ENCODE measurements at places on chromosomes 3 and 15.

- DNase-seq, result no peak
These were observed 206.6 kb downstream of the FOXP1 start for GRCh38 chr3:71376911-71377310.

DNA sequence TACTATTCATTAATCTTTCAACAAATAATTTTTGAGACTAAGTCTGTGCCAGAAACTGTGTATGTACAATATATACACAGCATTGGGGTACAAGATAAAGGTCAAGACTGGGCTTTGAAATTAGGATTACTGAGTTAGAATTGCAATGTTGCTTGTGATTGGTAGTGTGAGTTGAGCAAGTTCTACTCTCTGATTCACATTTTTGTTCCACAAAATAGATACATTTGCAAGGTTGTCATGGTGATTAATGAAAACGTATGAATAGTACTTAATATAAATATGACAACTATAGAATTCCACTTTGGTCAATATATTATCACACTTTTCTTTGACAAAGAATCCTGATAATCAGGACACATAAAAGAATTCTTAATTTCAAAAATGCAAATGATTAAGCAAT is 314.6 kb downstream of the GBE1 start:
- no peak for DNase-seq

DNA sequence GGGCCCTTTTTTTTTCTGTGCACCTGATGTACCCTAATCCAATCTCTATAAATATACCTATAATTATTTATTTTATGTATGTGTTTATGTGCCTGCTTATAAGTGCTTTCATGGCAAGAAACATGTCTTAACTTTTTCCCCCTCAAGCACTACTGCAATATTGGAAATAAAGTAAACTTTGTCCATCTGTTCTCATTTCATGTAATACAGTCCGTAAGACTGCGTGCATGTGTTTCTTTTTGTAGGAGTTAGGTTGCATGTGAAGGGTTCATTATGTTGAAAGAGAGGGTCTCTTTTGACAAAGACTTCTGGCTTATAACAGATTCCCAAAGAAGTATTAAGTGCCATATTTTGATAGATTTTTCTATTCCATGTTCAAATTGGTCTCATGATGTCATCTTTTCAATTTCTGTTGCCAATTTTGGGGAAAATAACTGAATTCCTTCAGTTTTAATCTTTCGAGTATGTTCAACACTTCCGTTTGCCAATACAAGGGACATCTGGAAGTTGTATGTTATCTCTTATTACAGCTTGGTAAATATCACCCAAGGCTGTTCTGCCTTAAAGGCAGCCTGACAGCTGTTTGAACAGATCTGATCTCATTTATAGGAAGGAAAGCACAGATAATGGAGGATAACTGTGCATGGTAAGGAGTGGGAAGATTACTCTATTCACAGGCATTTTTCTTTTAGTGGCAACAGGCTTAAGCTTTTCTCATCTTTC is 273.1 kb upstream of the SGO1 start:
- DNase-seq, result no peak

GRCh38 chr3:104564045-104564643 is 802.6 kb upstream of the ALCAM start:
- peak; percentile 73 for DNase-seq

DNA sequence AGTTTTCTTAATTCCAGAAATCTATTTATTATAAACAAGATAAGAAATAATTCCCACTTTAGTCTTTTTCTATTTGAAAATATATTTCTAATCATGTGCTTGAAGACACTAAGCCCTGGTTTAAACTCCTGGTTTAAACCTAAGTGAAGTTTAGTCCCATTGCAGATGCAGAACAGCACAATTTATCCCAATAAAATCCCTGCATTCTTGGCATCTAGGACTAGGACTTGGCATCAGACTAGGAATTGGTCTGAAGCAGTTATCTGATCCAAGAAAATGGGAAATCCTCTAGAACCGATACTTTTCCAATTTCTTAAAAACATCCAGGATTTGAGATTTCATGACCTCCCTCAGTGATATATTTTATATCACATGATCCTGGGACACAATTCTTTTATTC is 168.8 kb upstream of the VEPH1 start:
- DNase-seq, result no peak

- no peak for DNase-seq
These were observed 241.6 kb downstream of the ZNF621 start for GRCh38 chr3:40766396-40766795.

- no peak for DNase-seq
These were observed 26.4 kb upstream of the APEH start for GRCh38 chr3:49647741-49648140.

- DNase-seq, result peak; percentile 47
These were observed 19.1 kb downstream of the TTC21A start for GRCh38 chr3:39126532-39127071.

DNA sequence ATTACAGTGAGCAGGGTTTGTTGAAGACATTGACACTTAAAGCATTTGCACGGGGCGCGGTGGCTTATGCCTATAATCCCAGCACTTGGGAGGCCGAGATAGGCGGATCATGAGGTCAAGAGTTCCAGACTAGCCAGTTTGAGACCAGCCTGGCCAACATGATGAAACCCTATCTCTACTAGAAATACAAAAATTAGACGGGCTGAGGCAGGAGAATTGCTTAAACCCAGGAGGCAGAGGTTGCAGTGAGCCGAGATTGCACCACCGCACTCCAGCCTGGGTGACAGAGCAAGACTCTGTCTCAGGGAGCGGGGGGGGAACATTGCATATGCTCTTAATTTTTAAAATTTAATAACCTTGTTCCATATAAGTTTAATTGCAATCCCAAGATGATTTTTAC is 11.9 kb downstream of the STT3B start:
- no peak for DNase-seq

GRCh38 chr3:151604891-151605290 is 128.8 kb upstream of the AADACL2 start:
- no peak for DNase-seq

DNA sequence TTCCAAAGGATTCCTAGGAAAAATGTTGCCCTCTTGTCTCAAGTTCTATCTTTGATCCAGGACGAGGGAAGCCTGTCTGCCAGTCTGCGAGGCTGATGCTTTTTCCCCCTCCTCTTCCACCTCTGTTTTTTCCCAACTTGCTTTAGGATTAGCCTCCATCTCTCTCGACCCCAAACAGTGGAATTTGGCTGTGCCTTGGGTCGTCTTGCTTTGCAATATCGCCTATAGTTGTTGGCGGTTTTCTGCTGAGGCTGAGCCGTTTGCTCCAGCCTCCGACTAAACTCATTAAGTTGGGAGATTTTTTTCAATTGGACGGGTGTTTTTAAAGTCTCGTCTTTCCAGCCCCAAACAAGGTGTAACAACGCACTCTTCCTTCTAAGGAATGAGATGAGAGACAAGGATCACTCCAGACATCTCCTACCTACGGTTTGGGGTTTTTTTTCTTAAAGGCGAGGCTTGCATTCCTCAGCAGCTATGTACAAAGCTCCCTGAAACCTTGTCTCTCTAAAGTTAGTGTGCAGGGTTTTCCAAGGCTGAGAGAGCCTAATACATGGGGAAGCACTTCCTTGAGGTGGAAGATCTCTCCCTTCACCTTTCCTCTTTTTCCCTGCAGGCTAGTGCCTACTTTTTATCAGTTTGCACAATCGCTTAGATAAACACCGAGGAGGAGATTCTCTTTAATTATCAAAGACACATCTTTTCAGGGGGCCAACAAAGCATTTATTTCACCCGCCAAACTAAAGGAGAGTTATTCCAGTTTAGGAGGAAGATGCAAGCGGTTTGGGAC is 4.8 kb upstream of the NR2F2 start:
- no peak for DNase-seq

DNA sequence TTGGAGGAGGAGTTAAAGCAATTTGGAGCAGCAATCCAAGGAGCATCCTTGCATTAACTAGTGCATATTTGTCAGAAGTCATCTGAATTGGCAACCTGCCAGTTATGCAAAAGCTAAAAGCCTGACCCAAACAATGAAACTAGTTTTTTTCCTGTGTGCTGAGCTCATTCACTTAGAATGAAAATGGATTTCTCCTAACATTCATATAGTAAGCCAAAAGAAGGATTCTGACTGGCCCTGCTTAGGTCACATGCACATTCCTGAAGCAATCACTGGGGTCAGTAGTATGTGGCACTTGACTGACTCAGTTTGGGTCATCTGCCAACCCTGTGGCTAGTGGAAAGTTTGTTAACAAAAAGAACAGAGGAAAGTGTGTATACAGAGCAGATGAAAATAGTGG is 30.5 kb downstream of the OXSM start:
- DNase-seq, result no peak

DNA sequence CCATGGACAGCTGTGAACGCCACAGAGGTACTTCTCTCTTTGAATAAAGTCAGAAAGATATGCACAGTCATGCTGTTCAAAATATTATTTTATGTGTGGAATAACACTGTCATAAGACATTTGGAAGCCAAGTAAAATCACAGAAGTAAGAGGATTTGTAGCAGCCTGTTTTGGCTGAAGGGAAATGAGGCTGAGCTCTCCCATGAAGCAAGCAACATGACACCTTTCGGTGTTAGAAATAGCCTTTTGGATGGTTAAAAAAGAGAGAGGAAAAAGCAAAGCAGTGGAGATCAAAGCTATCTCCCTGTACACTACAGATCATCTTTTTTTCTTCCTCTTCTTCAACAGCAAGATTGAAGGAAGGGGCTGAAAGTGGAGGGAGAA is 755.3 kb downstream of the ROBO1 start:
- no peak for DNase-seq

DNA sequence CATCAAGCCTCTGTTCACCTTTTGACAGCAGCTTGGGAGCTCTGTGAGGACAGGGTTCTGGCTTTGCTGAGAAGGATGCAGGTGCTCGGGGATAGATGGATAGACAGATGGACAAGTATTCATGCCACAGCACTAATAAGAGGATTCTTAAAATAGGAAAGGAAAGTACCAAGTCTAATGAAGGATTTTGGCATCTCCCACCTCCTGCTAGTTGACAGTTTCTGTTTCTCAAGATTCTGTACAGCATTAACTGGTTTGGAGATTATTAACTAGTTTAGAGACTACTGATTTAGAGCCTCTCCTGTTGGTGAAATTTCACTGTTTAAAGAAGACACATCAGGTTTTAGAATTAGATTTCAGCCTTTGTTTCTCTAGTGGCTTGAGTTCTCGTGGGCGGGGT is 152.3 kb downstream of the CACNA1D start:
- no peak for DNase-seq

- DNase-seq, result no peak
These were observed 3.8 kb downstream of the C3orf85 start for GRCh38 chr3:109140318-109140717.

GRCh38 chr3:49415931-49416601 is 3.8 kb downstream of the TCTA start:
- DNase-seq, result peak; percentile 68

DNA sequence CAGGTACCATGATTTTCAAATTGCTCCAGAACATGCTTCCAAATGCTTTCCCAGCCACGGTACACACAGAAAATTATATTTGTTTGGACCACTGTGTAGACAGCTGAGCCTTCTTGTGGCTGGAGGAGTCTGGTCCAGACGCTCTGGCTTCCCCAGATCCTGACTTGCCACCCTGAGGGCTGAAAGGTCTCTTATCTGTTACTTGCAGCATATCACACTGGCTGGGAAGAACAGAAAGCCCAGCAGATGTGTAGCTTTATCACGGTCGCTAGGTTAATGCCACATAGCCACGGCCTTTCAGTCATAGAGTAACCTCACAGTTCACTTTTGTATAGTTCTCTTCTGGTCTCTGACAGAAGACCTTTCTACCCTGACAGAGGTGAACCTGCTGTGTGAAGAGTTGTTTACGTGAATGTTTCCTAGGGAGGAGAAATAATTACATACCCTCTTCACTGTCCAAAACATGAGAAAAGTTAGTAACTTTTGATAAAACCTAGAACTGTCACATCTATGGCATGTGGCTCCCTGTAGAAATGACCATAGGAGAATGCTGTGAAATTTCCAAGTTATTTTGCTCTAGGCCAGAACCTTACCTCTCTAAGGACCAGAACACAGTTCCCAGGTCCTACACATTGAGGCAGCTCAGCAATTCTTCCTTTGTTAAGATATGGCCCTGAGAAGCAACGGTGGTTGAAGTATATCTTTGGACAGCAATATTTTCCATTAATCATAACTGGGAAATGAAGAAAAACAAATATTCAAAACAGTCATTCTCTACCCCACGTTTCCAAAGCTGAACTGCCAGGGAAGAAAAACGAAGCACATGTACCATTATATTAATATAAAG is 15.8 kb upstream of the STIMATE start:
- no peak for DNase-seq

DNA sequence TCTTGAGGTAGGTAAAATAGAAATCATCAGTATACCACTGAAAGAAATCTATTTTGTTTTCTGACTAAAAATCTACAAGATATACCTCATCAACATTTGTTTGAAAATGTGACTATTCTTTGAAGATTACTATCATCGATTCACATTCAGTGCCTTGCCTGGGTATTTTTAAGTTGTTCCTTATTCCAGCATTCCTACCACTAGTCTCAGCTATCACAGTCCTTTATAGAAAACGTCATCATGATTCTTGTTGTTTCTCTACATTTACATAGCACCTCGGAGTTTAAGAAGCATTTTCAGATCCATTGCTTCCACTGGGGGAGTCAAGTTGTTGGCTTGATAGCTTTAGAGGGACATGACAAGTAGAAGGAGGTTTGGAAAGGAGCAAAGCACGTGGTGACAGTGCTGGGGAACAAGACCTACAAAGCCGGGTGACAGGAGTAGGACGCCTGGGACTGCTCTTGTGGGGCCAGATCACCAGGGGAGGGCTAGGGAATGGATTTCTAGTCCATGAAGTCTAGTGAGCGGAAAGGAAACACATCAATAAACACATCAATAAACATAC is 61.5 kb downstream of the HES1 start:
- no peak for DNase-seq

GRCh38 chr15:94027581-94027980 is 203.8 kb upstream of the MCTP2 start:
- DNase-seq, result no peak

GRCh38 chr15:45304711-45305110 is 52.7 kb downstream of the SLC28A2 start:
- DNase-seq, result no peak

GRCh38 chr15:29143909-29144635 is 125.5 kb downstream of the NSMCE3 start:
- no peak for DNase-seq

DNA sequence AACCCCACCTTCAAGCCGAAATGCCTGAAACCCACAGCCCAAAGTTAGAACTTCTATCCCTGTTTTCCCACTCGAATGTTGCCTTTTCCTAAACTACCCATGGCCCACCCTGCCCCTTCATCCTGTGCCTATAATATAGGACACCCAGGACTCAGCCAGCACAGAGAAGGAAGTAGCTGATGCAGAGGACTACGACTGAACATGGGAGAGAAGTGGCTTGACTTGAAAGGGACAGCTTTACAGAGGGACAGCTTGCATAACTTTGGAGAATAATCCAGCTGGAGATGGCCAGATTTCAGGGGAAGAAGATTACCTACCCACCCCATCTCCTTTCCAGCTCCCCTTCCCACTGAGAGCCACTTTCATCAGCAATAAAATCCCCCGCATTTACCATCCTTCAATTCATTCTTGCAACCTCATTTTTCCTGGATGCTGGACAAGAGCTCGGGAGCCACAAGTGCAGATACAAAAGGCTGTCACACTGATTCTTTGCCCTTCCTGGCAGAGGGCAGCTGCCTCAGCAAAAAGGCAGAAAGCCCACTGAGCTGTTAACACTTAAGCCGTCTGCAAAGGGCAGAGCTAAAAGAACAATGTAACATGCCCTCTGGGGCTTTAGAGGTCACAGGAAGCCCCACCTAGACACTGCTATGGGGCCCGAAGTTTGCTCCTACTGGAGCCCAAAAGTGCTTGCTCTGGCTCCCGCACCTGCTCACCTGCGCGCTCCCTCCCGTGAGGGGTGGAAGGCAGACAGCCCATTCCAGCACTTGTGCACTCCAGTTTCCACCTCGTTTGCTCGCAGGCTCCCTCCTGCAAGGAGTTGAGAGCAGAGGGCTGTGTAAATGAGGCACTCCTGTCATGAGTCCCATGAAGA is 224.0 kb downstream of the TBC1D5 start:
- DNase-seq, result no peak

Data from stimulated activated CD4-positive, alpha-beta T cell treated with anti-CD3 and anti-CD28 coated beads, Interleukin-15, amount 100 ng/mL, for 24 hours (primary cell).